ENCODE measurements at places on chromosomes 16 and 17. TPM values are rescaled to one million over a fixed set of nuclear protein-coding genes. Genes with fewer than 3 reads are reported as not detected.
A peak's percentile ranks its signal among the peaks of the same experiment; 100 is the strongest.

GRCh38 chr16:49504626-49505025 lies 131.0 kb downstream of the C16orf78 start:
- no peak for DNase-seq

GRCh38 chr17:22253007-22253406 lies 560.7 kb downstream of the KCNJ18 start:
- no peak for DNase-seq

- peak; percentile 99 for DNase-seq
These were observed 6.0 kb upstream of the RNF213 start for GRCh38 chr17:80254396-80255251.

GRCh38 chr17:56593646-56594319 lies at the start of gene NOG:
Gene NOG (plus strand): TSS chr17:56593699. CDS start chr17:56594224, 525 bp downstream.
- peak; percentile 71 for DNase-seq

GRCh38 chr17:77863814-77864161 lies 94.7 kb upstream of the TNRC6C start:
- DNase-seq: no peak

GRCh38 chr17:40284085-40284713 lies 3.5 kb upstream of the CDC6 start:
- peak; percentile 25 for DNase-seq

GRCh38 chr17:64773386-64773835 lies 111.3 kb upstream of the SMURF2 start:
- DNase-seq: no peak

GRCh38 chr16:80403894-80404293 lies 136.9 kb upstream of the DYNLRB2 start:
- DNase-seq: no peak

The RAB11FIP4 gene
- polyA plus RNA-seq: 1.3 TPM

The POLR3E gene
- polyA plus RNA-seq: 50.3 TPM

The CRHR1 gene
- not detected for polyA plus RNA-seq

The LRRC37A gene
- 0.36 TPM for polyA plus RNA-seq

The HASPIN gene
- 12.0 TPM for polyA plus RNA-seq

The CETP gene
- polyA plus RNA-seq: not detected

The GLIS2 gene
- polyA plus RNA-seq: 16.3 TPM

The ANKRD13B gene
- polyA plus RNA-seq: 15.3 TPM

The DNAI2 gene
- not detected for polyA plus RNA-seq

The HBA2 gene
- not detected for polyA plus RNA-seq

All from A549 (cell line).